ENCODE measurements at places on chromosomes 12 and 14.

GRCh38 chr12:28998662-28999120 lies 150.4 kb upstream of the FAR2 start:
- DNase-seq = no peak

GRCh38 chr12:42608196-42608825 lies 18.8 kb upstream of the PRICKLE1 start:
- DNase-seq = no peak

- DNase-seq = no peak
Measured at GRCh38 chr14:63952933-63953437, 100.2 kb downstream of the SYNE2 start.

DNA sequence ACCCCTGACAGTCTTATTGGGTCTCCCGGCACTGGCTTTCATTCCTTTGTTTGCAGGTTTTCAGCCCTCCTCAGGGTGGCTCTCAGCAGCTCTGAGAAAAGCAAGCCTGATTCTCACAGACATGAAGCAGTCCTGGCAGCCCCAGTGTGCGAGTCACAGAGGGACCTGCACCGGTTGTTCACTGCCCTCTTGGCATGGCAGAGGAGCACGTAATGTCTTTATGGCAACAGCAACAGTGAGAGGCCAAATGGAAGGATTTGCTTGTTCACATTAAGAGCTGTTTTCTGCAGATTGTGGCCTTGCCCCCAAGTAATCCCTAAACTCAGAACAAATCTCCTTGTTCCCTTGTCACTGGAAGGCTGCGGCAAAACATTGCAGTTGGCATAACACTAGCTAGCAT lies 3.4 kb downstream of the KCNA5 start:
- DNase-seq = no peak

GRCh38 chr12:4864575-4864974 lies 45.1 kb upstream of the KCNA1 start:
- DNase-seq = no peak

GRCh38 chr12:93151079-93151762 lies 222.1 kb upstream of the EEA1 start:
- DNase-seq = no peak

GRCh38 chr12:45660330-45660729 lies 69.2 kb upstream of the ARID2 start:
- no peak for DNase-seq

GRCh38 chr14:35196571-35196970 lies 74.2 kb downstream of the PRORP start:
- DNase-seq = no peak

- no peak for DNase-seq
Measured at GRCh38 chr12:31005944-31006361, 67.7 kb upstream of the DDX11 start.

- no peak for DNase-seq
Measured at GRCh38 chr12:118727196-118727978, 254.0 kb upstream of the SRRM4 start.

- no peak for DNase-seq
Measured at GRCh38 chr12:108282676-108283075, 56.4 kb downstream of the CMKLR1 start.

DNA sequence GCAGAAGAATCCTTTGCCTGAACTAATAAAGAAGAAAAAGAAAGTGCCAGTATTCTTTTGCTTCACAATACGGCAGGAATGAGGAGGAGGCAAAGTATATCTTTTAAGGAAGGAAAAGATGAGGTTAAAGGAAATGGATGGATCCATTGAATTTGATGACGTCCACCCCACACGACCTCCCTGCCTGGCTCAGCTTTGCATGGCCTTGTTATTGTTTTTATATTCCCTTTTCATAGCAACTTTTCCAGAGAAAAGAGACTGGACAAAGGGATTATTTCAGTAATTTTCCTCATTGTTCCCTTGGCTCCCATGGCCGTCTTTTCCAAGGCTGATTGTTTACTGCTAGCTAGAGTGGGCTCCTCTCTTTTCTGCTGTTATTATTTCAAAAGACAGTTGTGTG lies 123.2 kb upstream of the SEL1L start:
- no peak for DNase-seq

GRCh38 chr12:48024735-48025134 lies 20.5 kb upstream of the COL2A1 start:
- no peak for DNase-seq

GRCh38 chr14:97058074-97058467 lies 260.9 kb downstream of the VRK1 start:
- DNase-seq = no peak

DNA sequence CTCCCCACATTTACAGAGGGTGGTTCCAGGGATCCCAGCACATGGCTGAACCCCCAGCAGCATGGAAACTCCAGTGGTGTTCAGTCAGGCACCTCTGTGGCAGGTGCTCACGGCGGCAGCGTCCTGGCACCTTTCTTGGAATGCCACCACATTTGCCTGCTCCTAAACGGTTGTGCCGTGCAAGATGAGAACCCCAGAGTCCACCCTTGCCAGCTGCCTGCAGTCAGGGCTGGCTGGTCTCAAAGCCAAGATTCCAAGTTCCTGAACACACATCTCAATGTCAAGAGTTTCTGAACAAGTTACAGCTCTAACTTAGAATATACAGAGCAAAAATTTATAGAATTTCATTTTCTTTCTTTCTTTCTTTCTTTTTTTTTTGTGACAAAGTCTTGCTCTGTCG lies 38.7 kb downstream of the DDX51 start:
- no peak for DNase-seq

DNA sequence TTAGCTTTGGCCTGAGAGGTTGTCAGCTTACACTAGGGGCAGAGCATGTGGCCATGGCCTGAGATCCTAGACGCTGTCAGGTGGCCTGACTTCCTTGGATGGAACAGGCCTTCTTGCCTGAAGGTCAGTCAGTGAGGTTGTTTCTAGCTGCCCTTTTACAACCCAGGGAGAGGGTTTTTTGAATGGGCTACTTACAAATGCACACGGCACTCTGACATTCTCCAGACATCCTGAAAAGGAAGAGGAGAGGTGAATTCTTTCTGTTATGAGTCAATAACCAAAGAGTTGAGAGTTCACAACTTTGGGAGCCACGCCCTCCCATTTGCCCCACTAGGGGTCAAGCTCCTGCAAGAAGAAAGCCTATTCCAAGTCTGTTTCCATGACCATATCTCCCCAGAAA lies 7.8 kb downstream of the KRT76 start:
- no peak for DNase-seq

DNA sequence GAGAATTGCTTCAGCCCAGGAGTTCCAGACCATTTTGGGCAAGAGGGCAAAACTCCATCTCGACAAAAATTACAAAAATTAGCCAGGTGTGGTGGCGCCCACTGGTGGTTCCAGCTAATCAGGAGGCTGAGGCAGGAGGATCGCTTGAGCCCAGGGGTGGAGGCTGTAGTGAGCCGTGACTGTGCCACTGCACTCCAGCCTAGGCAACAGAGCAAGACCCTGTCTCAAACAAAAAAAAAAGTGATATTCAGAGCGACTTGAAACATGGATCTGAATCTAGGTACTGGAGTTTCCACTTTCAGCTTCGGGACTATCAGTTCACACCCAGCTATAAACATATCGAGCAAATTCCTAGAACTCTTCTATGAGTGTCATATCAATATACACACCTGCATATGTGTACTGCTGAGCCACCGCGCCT lies 16.3 kb upstream of the RNF34 start:
- DNase-seq = no peak

- no peak for DNase-seq
Measured at GRCh38 chr12:12171991-12172511, 94.8 kb downstream of the LRP6 start.

DNA sequence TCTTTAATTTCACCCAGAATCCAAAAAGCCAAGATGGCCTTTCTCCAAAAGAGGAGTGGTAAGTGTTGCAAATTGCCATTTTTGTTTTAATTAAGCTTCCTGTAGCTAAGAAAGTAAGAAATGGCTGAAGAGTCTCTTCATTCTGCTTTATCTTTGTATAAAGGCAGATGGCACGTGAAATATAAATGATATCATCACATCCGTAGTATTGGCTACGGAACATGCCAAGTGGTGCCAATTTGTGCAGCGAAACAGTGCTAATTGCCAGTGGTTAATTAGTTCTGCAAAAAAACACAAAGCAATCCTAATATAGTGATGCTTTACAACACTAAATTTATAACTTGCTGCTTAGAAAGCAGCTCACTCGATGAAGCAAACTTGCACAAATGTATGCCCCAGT lies 29.4 kb downstream of the PLEKHG7 start:
- DNase-seq = no peak

DNA sequence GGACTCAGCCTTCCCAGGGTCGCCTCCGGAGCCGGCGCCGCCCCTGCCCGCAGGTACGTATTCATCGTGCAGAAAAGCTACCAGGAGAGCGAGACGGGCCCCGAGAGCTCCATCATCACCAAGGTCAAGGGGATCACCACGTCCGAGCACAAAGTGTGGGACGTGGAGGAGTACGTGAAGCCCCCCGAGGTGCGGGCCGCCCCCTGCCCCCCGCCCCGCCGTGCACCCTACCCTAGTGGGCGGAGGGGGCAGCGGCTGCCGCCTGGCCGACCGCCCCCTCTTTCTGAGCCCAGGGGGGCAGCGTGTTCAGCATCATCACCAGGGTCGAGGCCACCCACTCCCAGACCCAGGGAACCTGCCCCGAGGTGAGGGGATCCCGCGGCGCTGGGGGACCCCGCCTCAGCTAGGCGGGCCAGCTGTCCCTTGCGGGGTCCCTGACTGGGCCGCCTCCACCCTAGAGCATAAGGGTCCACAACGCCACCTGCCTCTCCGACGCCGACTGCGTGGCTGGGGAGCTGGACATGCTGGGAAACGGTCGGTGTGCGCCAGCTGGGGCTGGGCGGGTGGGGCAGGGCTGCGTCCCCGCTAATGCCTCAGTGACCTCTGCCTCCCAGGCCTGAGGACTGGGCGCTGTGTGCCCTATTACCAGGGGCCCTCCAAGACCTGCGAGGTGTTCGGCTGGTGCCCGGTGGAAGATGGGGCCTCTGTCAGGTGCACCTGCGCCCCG lies 973 bp downstream of the P2RX2 start:
- DNase-seq = no peak

- DNase-seq = no peak
Measured at GRCh38 chr14:66944872-66945271, 244.4 kb upstream of the GARIN2 start.

DNA sequence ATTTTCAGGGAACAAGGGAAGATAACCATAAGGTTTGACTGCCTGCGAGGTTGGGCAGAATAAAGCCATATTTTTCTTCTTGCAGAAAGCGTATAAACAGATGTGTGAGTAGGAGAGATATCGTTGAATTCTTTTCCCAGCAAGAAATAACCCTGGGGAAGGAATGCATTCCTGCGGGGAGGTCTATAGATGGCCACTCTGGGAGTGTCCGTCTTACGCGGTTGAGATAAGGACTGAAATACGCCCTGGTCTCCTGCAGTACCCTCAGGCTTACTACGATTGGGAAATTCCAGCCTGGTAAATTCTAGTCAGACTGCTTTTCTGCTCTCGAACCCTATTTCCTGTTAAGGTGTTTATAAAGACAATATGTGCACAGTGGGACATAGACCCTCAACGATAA lies 225.0 kb downstream of the LRIG3 start:
- no peak for DNase-seq

DNA sequence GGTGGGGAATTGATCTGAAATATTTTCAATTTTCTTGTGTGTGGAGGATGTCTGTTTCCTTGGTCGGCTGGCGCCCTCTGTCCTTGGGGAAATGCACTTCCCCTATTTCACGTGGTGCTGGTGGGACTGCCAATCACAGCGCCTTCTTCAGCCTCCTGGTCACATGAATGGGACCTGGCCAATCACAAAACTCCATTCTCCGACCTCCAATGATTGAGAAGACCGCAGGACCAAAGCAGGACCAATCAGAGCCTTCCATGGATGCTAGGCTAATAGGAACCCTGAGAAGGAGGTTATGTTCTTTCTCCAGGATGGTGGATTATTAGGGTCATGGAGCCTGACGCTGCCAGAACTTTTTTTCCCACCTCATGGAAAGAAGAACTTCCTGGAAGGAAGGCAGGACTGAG lies 188.7 kb downstream of the TTC8 start:
- no peak for DNase-seq

DNA sequence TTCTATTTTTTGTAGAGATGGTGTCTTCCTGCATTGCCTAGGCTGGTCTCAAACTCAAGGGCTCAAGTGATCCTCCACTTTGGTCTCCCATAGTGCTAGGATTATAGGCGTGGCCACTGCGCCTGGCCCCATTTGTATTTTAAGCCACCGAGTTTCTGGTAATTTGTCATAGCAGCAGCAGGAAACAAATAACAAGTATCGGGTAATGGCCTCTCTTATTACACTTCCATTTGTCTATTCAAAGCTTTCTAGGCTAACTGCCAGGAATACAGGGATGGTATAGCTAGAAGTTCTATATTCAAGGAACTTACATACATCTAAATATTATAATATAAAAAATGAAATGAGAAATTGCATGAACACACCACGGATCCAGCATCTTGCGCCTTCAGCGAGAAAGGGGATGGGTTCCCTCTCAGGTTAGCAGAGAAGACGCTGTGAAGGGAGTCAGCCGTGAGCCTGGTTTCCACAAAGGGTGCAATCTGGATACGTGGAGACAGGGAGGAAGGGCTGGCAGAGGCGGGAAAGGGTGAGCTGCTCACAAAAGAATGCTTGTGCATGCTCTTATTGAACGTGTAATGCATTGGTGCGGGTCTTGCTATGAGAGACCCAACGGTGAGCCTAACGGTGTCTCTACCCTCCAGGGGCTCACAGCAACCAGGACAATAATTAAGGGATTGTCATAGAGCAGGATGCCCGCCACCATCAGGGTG lies 9.5 kb downstream of the BDKRB1 start:
- DNase-seq = no peak

- DNase-seq = no peak
Measured at GRCh38 chr12:118059341-118060191, 1.4 kb downstream of the WSB2 start.

DNA sequence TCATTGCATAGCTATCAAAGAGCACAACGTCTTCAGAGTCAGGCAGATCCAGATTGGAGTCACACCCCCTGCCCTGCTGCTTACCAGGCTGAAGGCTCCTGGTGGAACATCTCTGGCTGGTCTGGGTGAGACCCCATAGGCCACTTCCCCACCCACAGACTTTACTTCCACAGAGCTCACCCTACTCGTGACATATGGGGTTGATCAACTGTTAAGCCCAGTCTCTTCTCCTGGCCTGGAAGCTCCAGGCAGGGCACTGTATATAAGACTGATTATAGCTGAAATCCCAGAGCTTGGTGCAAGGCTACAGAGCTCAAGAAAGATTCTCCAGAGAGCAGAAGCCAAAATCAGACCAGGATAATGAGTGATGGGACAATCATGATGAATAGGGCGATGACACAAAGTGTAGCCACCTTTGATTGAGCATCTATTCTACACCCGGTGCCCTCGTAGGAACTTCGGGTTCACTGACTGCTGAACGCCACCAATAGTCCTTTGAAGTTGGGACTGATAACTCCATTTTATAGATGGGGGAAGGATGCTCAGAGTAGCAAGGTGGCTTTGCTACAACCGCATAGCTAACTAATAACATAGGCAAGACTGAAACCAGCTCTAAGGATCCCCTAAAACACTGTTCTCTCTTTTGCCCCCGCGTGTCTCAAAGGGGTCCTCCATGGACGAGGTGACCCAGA lies 287.8 kb downstream of the BCL11B start:
- DNase-seq = no peak

- no peak for DNase-seq
Measured at GRCh38 chr14:45144658-45145057, 8.9 kb downstream of the FANCM start.

All from stimulated activated CD8-positive, alpha-beta memory T cell treated with anti-CD3 and anti-CD28 coated beads, Interleukin-7, amount 100 ng/mL, for 1 hour (primary cell).